ENCODE measurements at places on chromosomes 1 and 21.

GRCh38 chr1:55310505-55310971 lies 95.4 kb upstream of the USP24 start:
- DNase-seq: peak; percentile 70

DNA sequence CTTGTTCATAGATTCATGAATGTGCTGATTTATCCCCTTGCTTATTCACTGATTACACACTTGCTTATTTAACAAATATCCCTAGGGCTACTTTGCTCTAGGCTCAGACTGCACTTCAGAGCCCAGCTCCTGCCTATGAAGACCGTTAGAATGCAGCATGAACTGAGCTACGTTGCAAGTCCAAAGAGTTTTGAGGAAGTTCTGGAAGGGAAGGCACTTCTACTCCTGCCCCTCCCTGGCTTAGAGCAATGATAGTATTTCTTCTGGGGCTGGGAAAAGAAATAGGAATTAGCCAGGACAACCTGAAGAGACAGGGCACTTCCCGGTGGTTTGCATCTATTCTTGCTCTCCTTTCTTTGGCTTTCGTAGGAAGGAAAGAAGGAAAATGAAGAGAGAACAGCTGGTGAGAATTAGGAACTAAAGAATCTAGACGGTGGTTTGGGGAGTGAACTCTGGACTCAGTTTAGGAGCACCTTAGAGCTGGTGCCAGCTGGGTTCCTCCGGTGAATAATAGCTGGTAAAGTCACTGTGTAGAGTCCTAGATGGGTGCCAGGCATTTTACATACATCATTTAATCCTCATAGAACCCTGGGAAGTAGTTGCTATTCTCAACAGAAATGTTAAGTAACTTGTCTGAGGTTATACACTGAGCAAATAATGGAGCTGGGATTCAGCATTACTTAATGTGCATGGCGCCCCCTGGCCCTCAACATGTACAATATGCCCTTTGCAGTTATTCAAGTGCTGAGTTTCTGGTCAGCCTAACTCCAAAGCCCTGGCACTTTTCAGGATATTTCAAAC lies 65.9 kb downstream of the NDUFS5 start:
- DNase-seq: no peak

GRCh38 chr1:94481473-94481933 lies 60.1 kb downstream of the F3 start:
- peak; percentile 43 for DNase-seq

- no peak for DNase-seq
These were observed 34.3 kb upstream of the THEM4 start for GRCh38 chr1:151943591-151943990.

- no peak for DNase-seq
These were observed 8.8 kb upstream of the PIGC start for GRCh38 chr1:172452536-172453152.

- no peak for DNase-seq
These were observed 257.2 kb downstream of the PTGER3 start for GRCh38 chr1:70790232-70790923.

- no peak for DNase-seq
These were observed 56.2 kb upstream of the SLC16A1 start for GRCh38 chr1:113012149-113012548.

DNA sequence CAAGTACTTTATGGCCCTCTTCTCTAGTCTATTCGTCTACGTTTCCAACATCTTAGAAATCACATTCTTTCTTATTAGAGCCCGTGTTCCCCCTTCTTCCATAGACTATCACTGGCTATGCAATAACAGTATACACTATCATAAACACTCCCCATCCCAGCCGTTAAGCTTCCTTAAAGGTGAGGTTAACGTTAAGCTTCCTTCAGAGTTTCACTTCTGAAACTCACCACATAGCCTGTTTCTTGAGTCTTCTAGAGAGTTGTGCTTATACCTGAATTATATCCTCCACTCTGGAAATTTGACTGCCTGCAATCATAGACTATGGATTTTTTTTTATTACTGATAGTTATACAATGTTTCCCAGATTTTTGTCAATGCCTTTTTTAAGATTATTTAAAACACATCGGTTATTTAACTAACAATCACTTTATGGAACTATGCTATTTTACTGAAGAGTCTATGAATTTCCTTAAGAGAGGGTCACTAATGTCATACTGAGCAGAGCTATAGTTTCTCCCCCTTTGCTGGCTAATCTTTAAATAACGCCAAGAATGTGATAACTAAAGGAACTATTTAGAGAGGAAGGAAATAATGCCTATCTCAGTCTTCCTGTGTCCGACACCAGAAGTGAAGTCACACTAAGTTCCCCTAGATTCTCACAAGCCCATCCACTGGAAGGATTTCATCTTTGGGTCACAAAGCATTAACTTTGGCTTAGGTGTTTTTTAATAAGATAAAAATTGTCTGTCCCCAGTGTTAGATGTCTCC lies 16.8 kb downstream of the FCER1A start:
- DNase-seq: no peak

DNA sequence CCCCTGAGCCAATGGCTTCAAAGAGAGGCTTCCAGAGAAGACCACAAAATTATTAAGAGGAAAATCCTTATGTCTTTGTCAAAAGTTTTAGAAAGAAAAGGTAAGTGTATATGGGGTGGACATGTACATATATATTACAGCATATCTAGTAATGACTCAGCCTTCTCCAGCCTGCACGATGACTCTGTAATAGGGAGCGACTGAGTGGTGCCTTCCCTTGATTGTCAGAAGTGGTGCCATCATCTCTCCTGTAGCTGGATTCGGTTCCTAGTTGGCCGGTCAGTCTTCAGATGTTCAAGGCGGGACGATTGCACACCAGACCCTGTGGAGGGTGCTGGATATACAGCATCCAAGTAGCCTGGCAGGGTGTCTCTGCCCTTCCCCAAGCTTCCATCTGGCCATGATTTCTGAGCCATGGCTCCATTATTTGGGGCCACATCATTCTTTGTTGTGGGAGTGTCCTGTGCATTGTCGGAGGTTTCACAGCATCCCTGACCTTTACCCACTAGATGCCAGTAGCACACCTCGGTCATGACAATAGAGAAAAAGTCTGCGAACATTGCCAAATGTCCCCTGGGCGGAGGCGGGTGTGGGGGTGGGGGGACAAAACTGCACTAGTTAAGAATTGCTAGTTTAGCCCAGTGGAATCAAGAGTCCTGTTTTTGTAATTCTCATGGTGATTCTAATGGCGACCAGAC lies 206.2 kb upstream of the KAZN start:
- DNase-seq: no peak

DNA sequence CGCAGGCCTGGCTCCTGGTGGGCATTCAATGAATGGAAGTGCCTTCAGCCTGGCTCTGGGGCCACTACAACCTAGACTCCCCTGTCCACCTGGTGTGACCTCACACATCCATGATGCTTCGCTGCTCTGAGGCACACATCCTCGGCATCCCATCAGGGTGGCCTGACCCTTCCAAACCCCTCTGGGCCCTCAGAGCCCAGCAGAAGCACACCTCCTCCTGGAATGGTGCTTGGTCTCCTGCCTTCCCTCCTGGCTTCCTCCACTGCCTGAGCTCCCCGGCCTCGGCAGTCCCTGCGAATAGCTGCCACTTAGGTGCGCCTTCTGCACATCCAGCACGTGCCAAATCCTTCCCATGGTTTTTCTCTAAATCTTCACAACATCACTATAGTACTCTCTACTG lies 133.8 kb downstream of the GLIS1 start:
- DNase-seq: no peak

- no peak for DNase-seq
These were observed 120.1 kb upstream of the NR5A2 start for GRCh38 chr1:199907361-199907760.

DNA sequence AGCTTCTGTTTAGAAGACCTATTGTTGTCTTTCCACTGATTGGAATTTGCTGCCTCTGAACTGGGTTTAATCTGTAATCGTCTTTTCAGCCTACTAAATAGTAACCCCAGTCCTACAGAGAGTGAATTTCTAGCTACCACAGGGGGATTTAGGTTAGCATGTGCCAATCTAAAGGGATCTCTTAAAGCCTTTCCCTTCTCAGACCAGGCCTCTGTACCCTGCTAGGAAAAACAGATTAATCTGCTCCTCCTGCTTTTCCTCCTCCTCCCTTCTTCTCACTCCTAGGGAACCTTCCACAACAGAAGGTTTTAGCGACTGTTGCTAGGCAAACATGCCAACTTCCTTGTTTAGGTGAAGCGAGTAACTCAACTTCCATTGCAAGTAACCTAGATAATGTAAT lies 1.3 kb upstream of the RC3H1 start:
- DNase-seq: no peak

DNA sequence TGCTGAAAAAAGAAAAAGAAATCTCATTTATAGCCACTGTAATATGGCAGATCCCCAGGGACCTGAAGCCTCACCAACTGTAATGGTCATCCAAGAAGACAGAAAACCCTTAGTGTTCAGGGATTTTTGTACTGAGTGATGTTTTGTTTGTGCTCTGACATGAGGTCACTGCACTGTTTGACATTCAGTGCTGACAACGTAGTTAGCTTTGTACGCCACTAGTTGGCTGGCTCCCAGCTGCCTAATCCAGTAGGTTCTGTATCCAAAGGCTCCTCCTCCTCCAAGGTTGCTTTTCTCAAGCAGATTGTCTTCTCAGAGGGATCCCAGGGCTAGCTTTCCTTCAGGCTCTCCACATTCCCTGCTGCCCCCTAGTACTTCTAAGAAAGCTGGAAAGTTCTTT lies 9.5 kb upstream of the YRDC start:
- no peak for DNase-seq

GRCh38 chr1:109570414-109570813 lies 22.0 kb downstream of the GNAI3 start:
- no peak for DNase-seq

DNA sequence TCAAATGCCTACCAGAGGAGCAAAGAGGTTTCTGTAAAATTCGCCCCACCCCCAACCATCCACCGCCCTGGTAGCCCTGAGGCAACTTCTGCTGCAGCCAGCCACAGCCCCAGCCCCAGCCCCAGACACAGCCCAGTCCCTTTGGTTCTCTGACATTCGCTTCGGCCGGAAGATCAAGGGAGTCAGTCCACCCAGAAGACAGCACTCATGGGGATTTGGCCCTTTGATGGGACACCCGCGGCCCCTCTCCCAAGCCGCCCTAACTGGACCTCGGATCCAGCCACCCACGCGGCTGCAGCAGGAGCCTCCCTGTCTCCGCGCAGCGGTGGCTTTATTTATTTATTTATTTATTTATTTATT lies 3881.0 kb downstream of the SRGAP2C start:
- no peak for DNase-seq
